ENCODE measurements at places on chromosomes 7 and 10.

GRCh38 chr7:80634505-80634904 is 3.9 kb upstream of the CD36 start:
- DNase-seq: peak; percentile 90

DNA sequence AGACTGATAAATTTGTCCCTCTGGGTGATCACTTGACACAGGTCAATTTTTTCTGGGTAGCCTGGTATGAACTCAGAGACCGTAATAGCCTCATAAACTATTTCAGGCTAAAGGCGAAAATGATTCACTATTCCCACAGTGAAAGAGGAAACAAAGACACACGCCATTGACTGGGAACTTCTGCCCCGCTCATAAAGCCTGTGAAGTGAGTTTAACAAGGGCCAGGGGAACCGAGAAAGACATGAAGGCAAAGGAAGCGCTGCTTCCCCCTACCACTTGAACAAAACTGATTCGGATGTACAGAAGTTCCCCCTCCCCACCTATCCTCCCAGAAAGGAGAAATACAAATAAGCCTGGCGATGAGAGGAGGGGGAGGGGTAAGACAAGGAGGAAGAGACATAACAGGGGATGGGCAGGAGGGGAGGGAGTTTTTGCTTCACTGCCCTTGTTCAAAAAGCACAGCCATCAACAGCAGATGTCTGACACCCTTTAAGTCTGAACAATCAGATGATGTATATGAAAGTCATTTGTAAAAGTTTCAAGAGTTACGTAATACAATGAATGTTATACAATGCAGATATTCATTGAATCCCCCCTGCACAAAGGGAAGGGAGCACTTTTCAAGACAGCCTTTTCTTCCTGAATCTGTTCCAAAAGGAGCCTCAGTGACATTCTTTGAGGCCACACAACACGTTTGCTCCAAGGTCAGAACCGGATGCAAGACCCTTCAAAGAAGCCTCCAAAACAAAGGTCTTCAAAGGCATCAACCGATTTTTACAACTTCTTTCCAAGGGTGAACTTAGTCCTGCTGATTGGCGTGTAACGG is 734 bp downstream of the ABCB4 start:
- no peak for DNase-seq

- DNase-seq: peak; percentile 45
Measured at GRCh38 chr10:93346694-93347093, 135.4 kb downstream of the MYOF start.

DNA sequence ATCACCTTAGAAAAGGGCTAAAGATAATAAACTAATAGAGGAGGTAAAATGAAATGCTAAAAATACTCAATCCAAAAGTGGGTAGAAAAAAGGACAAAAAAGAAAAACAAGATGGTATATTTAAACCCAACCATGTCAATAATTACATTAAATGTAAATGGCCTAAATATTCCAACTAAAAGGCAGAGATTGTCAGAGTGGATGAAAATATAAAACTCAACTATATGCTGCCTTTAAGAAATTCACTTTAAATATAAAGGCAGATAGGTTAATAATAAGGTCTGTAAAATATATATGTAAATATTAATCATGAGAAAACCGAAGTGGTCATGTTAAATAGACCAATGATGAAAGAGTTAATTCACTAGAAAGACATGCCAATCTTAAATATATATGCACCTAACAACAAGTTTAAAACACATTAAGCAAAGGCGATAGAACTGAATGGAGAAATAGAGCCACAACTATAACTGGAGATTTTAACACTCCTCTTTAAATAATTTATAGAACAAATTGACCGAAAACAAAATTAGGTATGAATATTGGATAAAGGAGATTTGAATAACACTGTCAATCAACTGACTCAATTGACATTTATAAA is 159.4 kb downstream of the PLPP4 start:
- DNase-seq: no peak

DNA sequence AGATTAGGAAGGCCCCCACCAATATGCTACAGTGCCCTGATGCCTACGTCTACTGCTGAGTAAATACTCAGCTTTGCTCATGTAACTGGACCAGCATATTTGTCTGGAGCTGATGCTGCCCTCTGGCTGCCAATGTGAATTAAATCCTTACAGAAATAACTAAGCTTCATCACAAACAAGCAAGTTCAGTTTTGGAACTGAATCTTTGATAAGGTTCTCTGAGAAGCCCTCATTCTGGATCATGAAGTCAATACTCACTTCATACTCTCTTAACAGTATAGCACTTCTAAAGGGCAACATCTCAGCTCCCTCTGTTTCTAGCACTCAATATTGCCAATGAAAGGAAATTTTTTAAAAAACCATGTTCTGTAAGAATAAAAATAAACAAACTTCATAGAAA is 246.7 kb downstream of the ETV1 start:
- peak; percentile 75 for DNase-seq

GRCh38 chr10:15624401-15625196 is 95.1 kb downstream of the ITGA8 start:
- peak; percentile 36 for DNase-seq

DNA sequence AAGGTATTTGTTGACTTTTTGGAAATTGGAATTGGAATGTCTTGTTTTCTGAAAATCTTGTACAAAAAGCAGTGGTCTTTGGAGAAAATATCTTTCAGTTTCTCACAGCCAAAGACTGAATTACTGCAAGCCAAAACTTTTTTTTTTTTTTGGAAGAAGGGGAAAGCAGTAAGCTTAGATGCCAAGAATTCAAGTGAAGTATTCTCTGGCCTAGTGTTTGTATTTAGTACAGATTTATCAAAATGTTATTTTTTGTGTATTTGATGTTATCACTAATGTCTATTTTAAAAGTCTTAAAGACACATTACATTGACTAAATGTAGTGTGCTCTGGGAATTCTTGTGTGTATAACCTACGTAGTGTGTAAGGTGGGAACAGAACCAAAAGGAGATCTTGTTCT is 6.2 kb downstream of the TET1 start:
- no peak for DNase-seq

GRCh38 chr7:88146616-88147015 is 73.2 kb downstream of the SRI start:
- DNase-seq: no peak

DNA sequence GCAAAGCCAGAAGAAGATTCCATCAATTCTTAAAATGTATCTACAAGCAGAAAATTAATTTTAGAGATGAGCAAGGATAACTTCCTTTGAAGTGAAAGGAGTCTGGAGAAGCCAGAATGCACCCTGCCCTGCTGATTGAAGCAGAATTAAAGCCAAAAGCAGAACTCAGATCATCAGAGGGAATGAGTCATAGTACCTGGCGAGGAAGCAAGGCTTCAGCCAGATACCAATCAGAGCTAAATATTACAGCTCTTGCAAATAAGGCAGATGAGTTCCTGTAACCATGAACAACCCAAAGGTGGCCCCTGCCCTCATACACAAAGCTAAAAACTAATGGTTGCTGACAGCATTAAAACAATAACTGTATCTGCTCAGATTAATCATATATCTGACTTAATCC is 10.4 kb downstream of the HTR7 start:
- peak; percentile 45 for DNase-seq

DNA sequence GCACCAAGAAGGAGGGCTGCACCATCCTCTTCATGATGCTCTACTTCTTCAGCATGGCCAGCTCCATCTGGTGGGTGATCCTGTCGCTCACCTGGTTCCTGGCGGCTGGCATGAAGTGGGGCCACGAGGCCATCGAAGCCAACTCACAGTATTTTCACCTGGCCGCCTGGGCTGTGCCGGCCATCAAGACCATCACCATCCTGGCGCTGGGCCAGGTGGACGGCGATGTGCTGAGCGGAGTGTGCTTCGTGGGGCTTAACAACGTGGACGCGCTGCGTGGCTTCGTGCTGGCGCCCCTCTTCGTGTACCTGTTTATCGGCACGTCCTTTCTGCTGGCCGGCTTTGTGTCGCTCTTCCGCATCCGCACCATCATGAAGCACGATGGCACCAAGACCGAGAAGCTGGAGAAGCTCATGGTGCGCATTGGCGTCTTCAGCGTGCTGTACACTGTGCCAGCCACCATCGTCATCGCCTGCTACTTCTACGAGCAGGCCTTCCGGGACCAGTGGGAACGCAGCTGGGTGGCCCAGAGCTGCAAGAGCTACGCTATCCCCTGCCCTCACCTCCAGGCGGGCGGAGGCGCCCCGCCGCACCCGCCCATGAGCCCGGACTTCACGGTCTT is 1.9 kb downstream of the FZD1 start:
- no peak for DNase-seq

GRCh38 chr10:45555795-45556194 is 116.8 kb downstream of the ZFAND4 start:
- DNase-seq: peak; percentile 63

DNA sequence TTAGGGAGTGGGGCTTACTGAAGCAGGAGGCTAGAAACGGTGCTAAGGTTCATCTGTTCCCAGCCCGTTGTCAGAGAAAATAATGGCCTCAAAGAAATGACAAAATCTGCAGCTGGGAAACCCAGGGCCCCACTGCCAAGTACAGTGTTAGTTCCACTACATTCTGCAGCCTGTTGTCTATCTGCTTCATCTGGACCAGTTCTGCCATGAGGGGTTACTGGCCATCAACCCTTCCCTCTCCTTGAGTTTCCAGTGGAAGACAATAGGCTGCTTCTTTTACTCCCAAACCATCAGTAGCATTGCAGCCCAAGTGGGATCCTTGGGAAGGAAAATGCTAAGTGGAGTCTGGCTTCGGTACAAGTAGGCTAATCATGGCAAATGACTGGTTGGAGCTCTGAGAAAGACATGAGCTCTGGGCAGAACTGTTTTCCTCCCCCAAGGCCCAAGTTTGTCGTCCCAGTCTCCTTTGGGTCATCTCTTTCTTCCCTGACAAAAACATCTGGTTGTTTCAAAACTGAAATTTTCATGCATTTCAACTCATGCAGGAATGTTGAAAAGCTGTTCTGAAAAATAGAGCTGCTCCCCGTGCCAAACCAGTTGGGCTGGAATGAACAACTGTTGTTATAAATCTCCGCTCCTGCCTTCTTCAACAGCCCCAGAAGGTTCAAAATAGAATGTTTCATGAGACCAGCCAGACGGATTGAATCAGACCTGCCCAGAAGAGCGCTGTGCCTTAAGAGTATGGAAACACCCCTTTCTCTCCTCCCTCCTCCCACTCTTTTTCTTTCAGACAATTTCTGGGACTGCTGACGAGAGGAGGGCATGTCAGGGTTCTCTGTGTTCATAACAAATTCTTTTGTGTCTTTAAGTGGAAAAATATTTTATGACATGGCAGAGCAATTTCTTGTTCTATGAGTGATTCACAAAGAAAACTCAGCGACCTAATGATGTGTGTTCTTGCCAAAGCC is 116.6 kb downstream of the RAB18 start:
- peak; percentile 7 for DNase-seq

- DNase-seq: peak; percentile 90
Measured at GRCh38 chr10:18610517-18610916, 40.9 kb downstream of the NSUN6 start.

DNA sequence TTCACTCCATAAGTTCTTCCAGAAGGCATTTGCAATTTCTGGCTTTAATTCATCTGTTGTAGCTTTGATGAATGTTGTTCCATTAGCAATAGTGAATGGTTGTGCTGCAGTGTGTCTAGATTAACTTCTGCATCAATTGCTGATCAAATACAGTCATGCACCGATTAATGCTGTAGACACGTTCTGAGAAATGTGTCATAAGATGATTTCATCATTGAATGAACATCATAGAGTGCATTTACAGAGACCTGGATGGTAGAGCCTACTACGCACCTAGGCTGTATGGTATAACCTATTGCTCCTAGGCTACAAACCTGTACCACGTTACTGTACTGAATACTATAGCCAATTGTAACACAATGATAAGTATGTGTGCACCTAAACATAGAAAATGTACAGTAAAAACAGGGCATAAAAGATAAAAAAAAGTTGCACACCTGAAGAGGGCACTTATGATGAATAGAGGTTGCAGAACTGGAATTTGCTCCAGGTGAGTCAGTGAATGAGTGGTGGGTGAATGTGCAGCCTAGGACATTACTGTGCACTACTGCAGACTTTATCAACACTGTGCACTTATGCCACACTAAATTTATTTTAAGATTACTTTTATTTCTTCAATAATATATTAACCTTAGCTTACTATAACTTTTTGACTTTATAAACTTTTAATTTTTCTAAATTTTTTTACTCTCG is 170.7 kb downstream of the HERPUD2 start:
- DNase-seq: no peak

- DNase-seq: peak; percentile 97
Measured at GRCh38 chr7:17523813-17524739, 225.6 kb downstream of the AHR start.

- no peak for DNase-seq
Measured at GRCh38 chr10:58647376-58648112, 134.9 kb downstream of the BICC1 start.

DNA sequence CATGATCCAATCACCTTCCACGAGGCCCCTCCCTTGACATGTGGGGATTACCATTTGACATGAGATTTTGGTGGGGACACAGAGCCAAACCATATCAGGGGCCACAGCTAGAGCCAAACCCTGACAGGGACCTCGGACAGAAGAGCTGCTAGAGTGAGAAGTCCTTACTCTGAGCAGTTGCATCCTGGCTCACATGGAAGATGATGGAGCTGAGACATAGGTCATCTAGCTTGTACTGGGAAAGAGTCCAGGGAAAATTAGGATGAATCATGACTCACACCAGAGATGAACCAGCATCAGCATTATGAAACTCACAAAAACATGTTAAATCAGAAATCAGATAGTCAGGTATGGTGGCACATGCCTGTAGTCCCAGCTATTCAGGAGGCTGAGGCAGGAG is 12.8 kb upstream of the FMC1 start:
- peak; percentile 78 for DNase-seq

DNA sequence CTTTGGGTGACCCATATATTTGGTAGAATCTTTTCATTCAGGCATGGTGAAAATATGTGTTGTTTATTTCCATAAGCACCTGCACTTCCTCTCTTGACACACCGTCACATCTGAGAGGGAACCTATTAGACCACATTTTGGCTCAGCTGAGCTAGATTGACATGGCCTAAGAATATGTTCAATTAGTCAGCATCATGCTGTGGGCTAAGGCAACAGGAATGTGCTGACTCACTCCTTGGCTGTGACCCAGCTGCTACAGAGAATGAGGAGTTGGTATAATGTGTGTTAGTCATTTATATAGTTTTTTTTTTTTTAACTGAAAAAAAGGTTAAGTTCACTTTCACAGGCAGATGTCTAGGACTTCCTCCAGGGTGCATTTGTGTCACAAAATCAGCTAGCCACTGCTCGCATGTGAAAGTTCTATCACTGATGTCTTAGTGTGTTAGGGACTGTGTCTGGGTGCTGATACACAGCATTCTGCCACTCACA is 180.6 kb downstream of the SEMA3E start:
- DNase-seq: peak; percentile 98

GRCh38 chr7:51010534-51010933 is 227.8 kb upstream of the GRB10 start:
- no peak for DNase-seq

GRCh38 chr10:96188421-96188820 is 58.3 kb downstream of the ZNF518A start:
- no peak for DNase-seq

- no peak for DNase-seq
Measured at GRCh38 chr7:142300689-142301088, 42.8 kb upstream of the PRSS58 start.

GRCh38 chr7:115910541-115911164 is 119.9 kb downstream of the TFEC start:
- DNase-seq: peak; percentile 54
